Nucleus accumbens (tissue), 56 donors: ENCODE measurements at places on chromosomes 16 and 17.

GRCh38 chr17:1590747-1591473 lies 28.3 kb upstream of the PITPNA start:
- no peak for DNase-seq

- DNase-seq: no peak
Observed at GRCh38 chr17:38733982-38734973, 4.1 kb downstream of the CISD3 start.

- DNase-seq: peak; percentile 78
Observed at GRCh38 chr16:19884611-19885450, at the start of gene GPRC5B. GPRC5B (minus strand) TSS chr16:19884848; CDS start chr16:19872845, 12,003 bp downstream.

DNA sequence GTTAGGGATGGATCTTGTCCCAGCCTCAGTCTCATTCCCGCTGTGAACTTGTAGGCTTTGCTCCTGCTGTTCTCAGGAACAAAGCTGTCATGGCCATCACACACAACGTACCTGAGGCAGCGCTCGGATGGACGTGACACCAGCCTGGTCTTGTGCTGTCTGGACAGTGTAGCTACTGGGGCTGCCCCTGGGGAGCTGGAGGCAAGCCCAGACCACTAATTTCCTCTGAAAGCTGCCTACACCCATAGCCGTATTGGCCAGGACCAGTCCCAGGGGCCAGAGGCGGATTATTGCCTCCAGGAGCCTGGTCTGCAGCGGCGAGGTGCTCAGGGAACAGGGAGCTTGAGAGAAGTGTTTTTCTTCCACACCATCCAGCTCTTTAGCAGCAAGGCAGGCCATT lies 11.7 kb downstream of the ZNHIT3 start:
- DNase-seq: no peak

DNA sequence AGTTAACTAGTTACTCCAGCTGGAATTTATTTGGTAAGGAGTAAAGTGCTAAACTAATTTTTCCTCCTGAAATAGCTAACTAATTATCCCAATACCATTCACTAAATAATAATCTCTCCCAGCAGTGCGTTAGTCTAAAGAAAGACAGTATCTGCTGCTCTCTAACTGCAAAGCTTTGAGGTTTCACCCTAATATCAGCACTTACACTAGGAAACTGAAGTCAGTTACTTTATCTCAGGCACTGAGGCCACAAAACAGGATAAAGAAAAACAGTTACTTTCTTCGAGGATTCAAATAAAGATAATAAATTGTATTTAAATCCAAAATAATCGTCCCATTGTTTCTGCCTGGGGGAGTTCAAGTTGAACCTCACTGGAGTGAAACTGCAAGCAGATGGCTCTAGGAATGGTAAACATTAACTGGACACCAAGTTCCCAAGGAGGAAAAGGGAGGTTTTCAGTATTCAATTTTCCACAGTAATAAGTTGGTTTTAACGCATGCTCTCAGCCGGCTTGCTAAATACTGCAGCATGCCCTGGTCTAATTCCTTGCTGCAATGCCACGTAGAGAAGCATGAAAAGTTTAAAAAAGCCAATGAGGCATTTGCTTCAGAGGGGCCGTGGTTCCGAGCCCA lies 20.0 kb upstream of the FOXJ1 start:
- DNase-seq: no peak

DNA sequence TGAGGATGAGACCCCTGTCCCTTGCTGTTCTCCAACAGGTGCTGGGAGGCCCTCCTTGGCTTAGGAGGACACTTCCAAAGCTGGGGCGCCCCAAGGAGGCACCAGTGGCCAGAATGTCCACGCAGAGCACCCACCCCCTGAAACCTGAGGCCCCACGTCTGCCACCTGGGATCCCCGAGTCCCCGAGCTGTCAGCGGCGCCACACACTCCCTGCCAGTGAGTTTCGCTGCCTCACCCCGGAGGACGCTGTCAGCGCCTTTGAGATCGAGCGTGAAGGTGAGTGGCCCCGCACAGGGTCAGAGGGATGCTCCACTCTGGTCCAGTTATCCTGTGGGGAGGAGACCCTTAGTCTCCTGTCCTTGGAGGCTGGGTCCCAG lies 1.2 kb downstream of the AANAT start:
- DNase-seq: no peak

- DNase-seq: no peak
Observed at GRCh38 chr17:75480281-75480680, 23.8 kb downstream of the TMEM94 start.

GRCh38 chr17:35986643-35987042 lies at the start of gene CCL14:
CCL14 (minus strand) TSS chr17:35986729; CDS start chr17:35986649, 80 bp downstream.
- no peak for DNase-seq

DNA sequence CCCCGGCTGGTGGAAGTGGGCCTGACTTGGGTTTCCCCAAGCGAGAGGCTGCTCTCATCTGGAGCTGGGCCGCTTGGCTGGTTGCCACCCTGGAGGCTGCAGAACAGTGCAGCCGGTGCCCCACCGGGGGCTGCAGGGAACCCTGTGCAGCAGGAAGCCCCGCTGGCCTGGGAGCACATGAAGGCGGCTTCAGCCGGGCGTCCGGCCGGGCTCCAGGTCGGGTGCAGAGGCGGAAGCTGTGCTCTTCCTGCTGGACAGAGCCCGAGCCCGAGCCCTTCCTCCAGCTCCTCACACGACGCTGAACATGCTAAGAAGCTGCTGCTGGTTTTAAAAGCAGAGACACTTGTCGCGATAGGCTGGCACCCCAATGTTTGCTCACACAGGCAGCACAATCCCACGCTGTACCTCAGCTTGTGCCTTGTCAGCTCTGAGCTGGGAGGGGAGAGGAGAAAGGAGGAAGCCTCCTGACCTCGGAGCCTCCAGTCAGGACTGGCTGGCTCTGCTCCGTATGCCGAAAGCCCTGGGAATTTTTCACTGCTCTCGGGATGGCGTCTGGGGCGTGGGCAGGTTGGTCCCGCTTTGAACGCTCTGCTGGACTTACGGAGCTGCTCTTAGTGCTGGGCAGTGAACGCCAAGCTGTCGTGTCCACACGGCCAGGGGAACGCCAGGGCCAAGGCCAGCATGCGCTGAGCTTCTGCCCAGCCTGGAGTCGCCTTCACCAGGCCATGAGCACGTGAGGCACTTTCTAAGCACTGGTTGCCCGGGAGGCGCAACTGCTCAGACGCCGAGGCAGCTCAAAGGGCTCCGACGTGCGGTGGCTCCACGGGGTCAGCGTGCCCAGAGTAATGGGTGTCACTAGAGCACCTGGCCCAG lies 8.8 kb downstream of the CDK5R1 start:
- DNase-seq: peak; percentile 40
